ENCODE measurements at places on chromosomes 12 and 14.

DNA sequence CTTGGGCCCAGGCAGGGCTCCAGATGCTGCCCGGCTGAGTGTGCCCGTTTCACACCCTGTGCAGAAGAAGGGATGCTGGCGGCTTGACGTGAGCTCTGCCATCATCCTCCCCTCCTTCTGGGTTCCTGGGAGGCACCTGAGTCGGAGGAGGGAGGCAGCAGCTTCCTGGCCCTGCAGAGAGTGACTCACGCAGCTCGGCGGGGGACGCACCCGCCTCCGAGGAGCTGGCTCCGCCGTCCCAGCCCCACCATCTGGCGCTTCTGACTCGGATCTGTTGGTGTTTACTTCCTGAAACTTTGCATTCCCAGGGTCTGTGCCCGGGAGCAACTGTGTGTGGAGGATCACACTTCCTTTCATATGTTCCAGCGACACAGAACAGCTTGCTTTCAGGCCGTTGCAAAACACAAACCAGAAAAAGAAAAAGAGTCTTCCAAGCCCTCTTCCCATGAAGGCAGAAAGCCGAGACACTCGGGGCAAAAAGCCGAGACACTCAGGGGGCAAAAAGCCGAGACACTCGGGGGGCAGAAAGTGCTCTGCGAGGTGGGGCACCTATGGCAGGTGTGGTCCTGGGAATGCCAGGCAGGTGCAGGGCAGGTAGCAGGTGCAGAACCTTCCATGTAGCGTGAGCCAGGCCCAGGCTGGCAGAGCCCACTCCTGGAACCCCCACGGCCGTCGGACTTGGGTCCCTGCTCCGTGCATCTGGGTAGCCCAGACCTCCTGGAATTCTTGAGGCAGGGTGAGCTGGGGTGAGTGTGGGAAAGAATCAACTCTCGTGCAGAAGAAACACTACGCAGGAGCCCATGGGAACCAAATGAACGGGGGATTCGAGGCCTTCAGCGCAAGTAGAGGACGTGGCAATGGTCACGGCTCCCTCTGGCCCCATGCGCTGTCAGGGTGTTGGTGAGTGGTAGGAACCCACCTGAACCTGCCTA lies 27.6 kb upstream of the GALNT9 start:
- DNase-seq, result no peak

DNA sequence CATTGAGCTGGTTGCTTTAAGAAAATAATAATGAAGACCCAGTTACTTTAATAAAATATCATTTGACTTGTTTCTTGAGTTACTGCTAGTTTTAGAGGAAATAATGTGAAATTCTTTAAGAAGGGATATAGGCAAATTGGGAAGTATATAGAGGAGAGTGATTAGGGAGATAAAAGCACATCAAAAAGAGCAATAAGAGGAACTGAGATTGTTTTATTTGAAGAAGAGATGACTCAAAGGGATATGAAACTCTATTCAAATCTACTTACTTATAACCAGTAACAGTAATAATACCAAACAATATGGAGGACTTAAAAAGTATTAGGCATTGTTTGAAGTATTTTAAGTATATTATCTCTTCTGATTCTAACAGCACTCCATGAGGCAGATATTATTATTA lies 37.1 kb downstream of the LRRK2 start:
- no peak for DNase-seq

GRCh38 chr14:99592933-99593753 lies 10.9 kb downstream of the CCDC85C start:
- peak; percentile 55 for DNase-seq

DNA sequence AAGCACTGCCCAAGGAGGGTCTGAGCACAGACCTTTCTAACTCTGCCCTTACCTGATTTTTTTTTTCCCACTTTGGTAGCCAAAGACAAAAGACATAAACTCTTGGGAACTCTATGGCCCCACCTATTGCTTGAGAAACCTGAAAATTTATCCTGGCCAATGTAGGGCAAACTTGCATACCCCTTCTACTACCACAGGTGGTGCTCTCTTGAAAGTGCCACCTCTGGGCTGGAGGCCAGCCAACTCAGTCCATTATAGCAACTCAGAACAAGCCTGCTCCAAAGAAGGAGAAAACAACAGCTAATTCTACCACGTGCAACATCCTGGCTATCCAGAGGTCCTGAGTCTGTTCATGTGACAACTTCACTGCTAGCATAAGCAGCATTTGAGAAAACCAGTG lies 55.7 kb upstream of the ABCD2 start:
- DNase-seq, result no peak

GRCh38 chr12:93266-94005 lies 26.9 kb downstream of the IQSEC3 start:
- no peak for DNase-seq

- DNase-seq, result no peak
Measured at GRCh38 chr12:112826011-112826410, 34.5 kb downstream of the RPH3A start.

DNA sequence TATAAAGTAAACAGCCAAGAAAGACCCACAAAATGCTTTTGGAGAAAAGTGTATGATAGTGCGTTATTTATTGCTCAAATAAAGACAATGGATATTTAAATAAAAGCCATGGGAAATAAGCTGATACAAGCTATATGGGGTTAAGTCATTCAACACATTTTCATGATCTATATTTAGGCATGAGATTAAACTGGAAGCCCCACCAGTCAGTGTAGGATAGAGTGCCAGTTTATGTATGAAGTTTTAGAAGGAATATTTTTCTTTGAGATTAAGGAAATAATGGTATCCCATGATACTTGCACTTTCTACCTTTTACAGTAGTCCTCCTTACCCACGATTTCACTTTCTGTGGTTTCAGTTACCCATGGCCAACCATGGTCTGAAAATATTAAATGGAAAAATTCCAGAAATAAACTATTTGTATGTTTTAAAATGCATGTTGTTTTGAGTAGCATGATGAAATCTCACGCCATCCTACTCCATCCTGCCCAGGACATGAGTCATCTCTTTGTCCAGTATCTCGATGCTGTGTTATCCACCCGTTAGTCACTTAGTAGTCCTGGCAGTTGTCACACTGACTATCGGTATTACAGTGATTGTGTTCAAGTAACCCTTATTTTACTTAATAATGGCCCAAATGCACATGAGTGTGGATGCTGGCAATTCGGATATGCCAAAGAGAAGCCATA lies 22.3 kb downstream of the SYT1 start:
- DNase-seq, result no peak

DNA sequence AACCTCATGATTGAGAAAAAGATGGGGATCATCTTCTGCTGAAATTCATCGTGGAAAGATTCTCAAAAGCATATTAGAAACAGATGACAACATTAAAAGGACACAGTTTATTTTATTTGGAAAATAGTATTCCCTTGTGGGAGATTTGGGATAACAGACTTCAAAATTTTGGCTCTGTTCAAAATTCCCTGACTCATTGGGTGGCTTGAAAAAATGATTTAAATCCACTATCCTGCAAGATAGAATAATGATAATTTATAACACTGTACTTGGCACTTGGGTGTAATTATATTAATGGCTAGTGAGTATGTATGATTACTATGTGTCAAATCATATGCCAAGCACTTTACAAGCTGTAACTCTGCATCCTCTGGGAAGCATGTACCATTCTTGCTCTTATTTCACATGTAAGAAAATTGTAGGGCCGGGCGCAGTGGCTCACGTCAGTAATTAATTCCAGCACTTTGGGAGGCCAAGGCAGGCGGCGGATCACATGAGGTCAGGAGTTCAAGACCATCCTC lies 128.8 kb downstream of the LMNTD1 start:
- DNase-seq, result no peak

Measured in heart left ventricle (tissue), 16 donors.